Substantia nigra (tissue), 51 donors: ENCODE measurements at places on chromosomes 5 and 9.
A peak's percentile ranks its signal among the peaks of the same experiment; 100 is the strongest.

GRCh38 chr9:85527331-85528020 is 214.3 kb downstream of the AGTPBP1 start:
- DNase-seq = peak; percentile 80

GRCh38 chr5:135349451-135349850 is 49.6 kb downstream of the MACROH2A1 start:
- DNase-seq = no peak

- DNase-seq = no peak
Measured at GRCh38 chr5:78887384-78888118, 97.6 kb downstream of the ARSB start.

- DNase-seq = no peak
Measured at GRCh38 chr9:78828521-78828920, 531.6 kb downstream of the PSAT1 start.

DNA sequence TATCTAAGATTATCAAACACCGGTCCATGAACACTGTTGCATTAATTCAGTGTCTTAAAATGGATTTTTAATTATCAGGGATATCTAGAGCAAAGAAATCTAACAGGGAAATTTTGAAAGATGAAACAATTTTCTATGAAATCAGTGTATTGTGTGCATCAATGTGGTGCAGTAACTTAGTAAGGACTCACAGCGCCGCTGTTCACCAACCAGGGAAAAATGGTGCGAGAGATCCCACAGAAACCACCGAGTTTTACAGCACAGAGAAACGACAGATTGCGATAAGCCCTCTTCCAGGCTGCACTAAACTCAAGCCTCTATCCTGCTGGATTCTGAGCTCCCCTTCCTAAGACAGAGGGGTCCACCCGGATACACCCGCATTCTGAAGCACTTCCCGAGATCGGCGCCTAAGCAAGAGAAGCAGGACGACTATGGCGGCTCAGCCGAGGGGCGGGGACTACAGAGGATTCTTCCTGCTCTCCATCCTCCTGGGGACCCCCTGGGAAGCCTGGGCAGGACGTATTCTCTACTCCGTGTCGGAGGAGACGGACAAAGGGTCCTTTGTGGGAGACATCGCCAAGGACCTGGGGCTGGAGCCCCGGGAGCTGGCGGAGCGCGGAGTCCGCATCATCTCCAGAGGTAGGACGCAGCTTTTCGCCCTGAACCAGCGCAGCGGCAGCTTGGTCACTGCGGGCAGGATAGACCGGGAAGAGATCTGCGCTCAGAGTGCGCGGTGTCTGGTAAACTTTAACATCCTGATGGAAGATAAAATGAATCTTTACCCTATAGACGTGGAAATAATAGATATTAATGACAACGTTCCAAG is at the start of gene PCDHGA7:
TSS of gene PCDHGA7 (plus strand) at position 274 of the 826 bp plus-strand sequence. CDS start at position 432, 158 bp downstream.
- DNase-seq = no peak

- DNase-seq = no peak
Measured at GRCh38 chr9:15272377-15272928, 34.6 kb downstream of the TTC39B start.

DNA sequence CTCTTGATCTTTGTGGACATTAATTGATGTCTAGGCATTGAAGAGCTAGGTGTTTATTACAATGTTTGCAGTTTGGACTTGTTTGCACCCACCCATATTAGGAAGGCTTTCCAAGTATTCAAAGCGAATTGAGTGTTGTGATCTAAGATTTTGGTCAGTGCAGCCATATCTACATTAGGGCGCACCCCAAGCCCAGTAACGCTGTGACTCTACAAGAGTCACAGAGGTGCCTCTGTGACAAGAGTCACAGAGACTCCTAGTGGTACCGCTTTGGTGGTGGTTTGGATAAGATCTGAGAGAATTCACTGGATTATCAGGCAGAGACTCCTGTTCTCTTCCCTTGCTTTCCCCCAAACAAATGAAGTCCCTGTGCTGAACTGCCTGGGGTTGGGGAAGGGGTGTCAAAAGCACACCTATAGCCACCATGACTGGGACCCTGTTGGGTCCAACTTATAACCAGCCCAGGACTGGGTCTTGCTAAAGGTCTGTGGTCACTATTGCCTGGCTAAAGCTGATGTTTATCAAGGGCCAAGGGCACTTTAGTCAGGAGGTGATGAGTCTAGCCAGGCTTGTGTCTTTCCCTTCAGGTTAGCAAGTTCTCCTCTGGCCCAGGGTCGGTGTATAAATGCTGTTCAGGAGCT is 114.1 kb upstream of the RIOK2 start:
- no peak for DNase-seq

DNA sequence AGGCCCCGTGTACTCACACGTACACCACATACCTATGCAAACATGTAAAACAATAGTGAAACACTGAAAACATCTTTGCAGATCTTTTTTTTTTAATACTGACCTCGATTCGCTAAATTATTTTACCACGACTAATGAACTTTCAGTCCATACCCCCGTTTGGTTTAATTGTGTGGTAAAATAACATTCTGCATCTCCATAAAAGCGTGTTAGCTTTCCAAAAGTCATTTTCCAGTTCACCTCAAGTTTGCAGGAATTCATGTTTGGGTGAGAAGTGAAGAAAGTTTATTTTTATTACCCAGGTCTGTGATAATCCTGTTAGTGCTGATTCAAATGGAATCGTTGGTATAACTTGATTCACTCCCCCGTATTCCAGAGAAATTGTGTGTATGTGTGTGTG is 652 bp downstream of the ARSK start:
- DNase-seq = no peak

GRCh38 chr9:4382722-4383317 is 83.0 kb upstream of the GLIS3 start:
- no peak for DNase-seq

GRCh38 chr5:105961572-105961971 is 1709.2 kb downstream of the EFNA5 start:
- DNase-seq = no peak

DNA sequence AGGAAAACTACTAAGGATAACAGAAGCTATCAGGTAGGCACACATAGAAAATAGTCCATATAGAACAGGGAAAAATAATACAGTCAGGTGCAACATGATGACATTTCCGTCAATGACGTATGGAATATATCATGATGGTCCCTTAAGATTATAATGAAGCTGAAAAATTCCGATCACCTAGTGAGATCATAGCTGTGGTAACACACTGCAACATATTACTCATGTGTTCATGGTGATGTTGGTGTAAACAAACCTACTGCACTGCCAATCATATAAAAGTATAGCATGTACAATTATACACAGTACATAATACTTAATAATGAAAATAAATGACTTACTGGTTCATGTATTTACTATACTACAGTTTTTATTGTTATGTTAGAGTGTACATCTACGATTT is 60.0 kb downstream of the MEGF9 start:
- no peak for DNase-seq

DNA sequence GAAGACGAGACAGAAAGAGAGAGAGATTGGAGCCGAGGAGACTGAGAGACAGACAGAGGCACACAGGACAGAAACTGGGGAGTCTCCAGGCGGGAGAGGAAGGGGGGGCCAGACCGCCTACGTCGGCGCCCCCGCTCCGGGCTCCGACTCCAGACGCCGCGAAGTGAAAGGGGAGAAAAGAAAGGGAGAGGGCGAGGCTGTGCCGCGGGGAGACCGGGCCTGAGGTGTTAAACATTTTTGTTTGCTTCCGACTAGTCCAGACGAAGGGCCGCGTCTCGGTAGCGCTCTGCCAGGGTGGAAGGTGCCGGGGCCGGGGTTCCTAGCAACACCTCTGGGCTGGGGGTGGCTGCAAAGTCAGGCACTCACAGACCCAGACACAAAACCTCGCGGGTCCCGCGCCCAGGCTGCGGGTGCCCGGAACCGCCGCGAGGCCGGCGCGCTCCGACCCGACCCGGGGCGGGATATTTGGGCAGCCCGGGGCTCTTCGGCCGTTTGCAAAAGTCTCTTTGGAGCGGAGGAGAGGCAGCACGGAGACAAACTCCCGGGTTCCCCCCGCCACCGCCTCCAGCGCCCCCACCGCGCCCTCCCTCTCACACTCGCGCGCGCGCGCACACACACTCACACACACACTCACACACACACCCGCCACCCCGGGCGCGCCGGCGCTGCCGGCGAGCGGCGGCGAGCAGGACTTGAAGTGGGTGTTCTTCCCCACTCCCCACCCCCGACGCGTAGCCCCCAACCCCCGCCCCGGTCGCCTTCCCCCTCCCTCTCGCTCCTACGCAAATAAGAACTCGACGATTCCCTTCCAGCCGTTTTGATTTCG is 626 bp upstream of the FST start:
- no peak for DNase-seq

GRCh38 chr5:158642879-158643278 is 456.8 kb downstream of the EBF1 start:
- DNase-seq = no peak

DNA sequence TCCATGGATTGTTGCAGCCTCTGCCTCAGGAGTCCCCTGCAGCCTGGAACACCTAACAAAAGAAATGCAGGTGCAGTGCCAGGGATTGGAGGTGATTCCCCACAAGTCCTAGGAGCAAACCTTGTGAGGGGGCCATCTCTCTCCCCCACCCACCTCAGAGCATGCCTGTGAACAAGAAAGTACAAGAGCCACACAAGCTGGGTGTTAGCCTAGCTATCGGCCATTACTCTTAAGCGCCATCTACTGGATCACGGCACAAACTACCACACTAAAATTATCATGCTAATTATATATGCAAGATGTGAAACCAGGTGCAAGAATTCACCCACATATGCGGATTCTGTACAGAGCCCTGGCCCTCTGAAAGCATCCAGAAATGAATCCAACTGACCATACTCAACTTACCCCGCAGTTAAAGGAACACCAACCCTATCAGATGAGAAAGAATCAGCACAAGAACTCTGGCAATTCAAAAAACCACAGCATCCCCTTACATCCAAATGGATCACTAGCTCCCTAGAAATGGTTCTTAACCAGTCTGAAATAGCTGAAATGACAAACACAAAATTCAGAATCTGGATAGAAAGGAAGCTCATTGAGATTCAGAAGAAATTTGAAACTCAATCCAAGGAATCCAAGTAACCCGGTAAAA is 16.5 kb upstream of the PRSS3 start:
- peak; percentile 23 for DNase-seq

DNA sequence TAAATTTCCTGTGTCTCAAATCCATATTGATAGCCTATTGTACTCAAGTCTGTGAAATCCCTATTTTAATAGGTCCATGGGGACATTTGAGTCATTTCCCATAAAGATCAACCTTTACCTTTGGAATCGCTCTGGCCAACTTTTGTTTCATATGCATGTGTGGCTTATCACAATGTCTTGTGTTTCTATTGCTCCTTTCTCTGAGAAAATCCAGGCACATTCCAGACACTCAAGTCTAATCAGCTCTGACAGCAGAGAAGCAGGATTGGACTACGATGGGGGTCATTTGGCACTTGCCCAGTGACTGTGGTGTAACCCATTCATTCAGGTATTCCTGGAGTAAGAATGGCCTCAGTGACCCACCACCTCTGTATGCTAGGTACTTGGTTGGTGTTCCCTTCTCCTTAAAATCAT is 48.4 kb downstream of the ACTBL2 start:
- no peak for DNase-seq

GRCh38 chr5:80916676-80917075 is 43.5 kb upstream of the RASGRF2 start:
- DNase-seq = no peak

- DNase-seq = no peak
Measured at GRCh38 chr5:160341309-160341870, 29.0 kb upstream of the CCNJL start.

GRCh38 chr9:86768709-86769108 is 178.6 kb downstream of the GAS1 start:
- no peak for DNase-seq

DNA sequence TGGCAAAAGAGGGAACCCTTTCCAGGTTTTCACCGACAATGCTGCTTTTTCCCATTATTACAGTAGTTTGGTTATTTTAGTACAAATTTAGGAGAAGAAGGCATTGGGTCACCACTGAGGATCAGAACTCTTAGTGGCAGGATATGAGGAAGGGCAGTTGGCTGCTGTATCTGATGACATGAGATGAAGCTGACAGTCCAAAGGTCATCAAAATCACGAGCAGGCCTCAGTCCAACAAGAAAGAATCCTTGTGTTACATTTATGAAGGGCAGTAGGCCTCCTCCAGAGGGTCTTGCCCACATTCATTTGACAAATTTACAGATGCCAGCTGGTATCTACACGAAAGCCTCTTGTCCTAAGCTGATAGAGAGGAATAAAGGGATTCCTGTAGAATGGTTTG is 49.5 kb upstream of the COL15A1 start:
- no peak for DNase-seq

GRCh38 chr5:99033014-99033900 is 104.5 kb upstream of the CHD1 start:
- DNase-seq = no peak
